ENCODE measurements at places on chromosomes 2 and 18. TPM values are rescaled to one million over a fixed set of nuclear protein-coding genes. Genes with fewer than 3 reads are reported as not detected.

- DNase-seq: no peak
Measured at GRCh38 chr2:162833345-162833744, 5.2 kb downstream of the KCNH7 start.

DNA sequence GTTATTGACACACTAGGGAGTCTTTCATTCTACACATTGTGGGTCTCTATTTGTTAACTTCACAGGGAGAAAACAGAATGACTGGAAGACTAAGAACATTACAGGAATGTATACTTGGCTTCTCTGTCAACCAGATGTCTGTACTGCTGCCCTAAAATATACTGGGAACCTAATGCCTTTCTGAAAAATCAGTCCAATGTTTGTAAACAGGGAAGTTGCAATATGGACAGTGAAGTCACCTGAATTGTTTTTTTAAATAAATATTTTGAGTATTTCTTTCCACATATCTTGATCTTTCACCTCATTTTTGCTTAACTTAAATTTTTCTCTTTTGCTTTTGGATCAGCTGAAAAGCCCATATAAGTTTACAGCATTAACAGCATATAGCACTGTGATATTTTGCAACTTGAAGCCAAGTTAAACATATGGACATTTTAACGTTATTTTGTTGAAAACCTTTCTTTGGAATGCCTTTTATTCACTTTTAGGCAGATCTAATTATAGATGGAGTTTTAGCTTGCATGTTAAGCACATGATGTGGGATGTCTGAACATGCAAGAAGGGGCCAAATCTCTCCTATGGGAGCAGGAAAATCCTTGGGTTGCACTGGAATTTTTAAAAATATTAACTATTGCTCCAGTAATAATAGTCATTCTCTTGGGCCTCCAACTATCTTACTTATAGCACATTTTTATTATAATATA, 137.7 kb upstream of the TWIST2 start:
- DNase-seq: no peak

CCDC150 gene
- total RNA-seq: 10.4 TPM

DNA sequence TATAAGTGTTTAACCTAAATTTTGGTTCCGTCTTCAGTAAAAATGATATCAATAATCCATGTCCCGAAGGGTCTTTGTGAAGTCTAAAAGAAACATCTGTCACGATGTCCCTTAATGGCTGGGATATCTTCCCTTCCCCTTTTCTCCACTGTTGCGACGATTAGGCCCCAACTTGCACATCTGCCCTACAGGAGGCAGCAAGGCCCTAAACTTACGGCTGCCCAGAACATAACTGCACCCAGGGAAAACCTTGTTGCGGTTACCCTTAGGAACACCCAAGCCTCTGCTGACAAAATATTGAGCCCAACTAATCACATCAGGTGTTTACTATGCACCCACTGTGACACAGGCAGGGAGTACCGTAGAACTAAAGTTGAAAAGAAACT, 1.3 kb upstream of the SMAD2 start:
- DNase-seq: peak; percentile 38

NEMP2 gene
- total RNA-seq: 19.5 TPM

DNA sequence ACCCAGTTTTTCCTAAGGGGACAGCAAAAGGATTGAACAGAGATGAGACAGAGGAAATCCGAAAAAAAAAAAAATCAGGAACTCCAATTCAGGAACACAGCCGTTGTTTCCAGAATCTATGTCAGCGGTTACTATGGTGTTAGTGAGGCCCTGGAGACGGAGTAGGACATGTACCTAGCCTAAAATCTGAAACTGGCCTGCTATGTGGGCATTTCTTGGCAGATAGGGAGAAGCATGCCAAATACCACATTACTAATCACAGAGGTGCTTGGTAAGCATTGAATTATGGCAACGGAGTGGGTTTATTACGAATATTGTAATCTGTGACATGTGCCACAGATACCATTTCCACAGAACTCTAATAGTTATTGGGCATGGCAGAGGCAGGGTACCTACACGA, 530.6 kb downstream of the CCDC85A start:
- DNase-seq: no peak

GRCh38 chr18:47389210-47389609, 137.8 kb upstream of the SKOR2 start:
- DNase-seq: no peak

DNA sequence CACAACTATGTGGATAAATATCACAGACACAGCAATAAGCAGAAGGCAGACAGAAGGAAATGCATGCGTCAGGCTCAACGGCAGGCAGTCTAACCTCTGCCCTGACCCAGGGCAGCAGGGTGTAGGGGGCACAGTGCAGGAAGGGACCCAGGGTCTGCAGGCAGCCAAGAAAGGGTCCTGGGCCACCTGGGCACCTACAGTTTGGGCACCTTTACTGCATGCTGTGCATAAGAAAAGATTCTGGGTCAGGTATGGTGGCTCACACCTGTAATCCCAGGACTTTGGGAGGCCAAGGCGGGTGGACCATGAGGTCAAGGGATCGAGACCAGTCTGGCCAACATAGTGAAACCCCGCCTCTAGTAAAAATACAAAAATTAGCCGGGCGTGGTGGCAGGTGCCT, 17.7 kb downstream of the PASK start:
- no peak for DNase-seq

GRCh38 chr18:832085-832681, 20.1 kb upstream of the YES1 start:
- DNase-seq: peak; percentile 49

DNA sequence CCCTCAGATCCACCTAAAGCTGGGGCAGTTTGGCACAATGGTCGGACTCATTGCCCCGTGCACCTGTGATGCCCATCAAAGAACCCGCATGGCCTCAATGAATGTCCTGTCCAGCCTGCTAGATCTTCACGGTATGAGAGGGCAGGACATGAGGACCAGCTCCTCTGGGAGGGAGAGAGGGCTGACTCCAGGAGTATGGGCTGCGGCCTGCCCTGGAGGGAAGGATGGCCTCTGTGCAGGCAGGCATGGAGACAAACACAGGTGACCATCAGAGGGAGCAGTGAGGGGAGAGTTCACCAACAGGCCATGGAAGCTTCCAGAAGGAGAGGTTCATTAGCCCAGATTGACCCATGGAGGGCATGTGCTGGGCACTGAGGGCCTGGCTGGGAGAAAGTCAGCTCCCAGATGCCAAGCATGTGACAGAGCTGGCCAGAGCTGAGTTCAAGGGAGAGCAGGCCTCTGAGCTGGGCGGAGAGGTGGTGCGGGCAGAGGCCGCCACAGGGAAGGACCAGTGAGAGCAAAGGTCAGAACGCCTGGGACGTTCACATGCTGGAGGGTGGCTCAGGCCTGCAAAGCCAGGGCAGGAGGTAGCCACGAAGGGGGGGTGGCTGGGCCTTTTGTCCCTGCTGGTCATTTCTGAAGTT, 36.2 kb downstream of the HJURP start:
- DNase-seq: no peak

GRCh38 chr2:83186105-83186760, 1272.8 kb downstream of the SUCLG1 start:
- DNase-seq: no peak

DNA sequence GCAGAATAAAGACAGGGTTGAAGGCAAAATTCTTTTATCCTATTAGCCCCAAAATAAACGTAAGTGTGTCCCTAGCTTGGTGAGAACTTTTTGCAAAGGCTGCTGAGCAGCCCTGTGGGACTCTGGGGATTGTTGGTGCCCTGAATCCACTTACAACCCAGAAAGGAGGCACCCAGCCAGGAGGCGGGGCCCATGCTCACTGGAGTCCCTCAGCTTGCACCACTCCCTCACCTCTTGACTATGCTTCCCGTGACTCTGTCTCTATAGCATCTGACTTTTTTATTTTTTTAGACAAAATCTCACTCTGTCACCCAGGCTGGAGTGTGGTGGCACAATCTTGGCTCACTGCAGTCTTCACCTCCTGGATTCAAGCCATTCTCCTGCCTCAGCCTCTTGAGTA, 15.8 kb upstream of the COL6A3 start:
- DNase-seq: peak; percentile 61

DNA sequence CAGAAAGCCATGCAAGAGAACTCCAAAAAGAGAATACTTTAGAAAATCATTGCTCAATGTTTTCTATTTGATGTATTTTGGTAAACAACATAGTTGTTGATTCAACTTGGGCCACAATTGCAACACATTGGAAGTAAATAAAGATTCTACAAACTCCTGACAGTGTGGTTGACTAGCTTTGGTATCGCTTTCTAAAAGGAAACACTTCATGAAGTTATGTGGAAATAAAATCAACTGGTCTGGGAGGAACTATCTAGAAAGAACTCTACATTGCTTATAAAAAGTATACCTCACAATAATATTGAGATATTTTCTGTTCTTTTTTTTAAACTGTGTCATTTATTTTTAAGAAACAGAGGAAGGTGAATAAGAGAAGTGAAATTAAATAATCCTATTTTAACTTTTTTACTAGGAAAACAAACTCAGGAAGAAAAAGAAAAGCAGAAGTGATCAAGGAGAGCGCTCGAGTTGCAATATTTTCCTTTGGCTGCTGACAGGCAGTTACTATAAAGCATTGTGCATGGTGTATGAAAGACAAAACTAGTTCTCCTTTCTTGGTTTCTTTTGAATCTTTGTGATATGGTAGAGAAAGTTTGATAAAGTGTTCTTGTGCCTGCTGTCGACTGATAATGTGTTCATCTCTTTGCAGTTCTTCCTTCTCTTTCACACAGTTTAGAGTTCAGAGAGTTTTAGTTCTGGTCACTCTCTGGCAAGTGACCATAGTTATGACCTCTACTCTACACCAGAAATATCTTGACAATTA, 3.0 kb downstream of the DHRS9 start:
- no peak for DNase-seq

SPATA3 gene
- total RNA-seq: 0.59 TPM

TLX2 gene
- not detected for total RNA-seq

VIL1 gene
- total RNA-seq: not detected

FAM237A gene
- not detected for total RNA-seq

LRATD1 gene
- not detected for total RNA-seq

ANO7 gene
- 5.1 TPM for total RNA-seq

DNA sequence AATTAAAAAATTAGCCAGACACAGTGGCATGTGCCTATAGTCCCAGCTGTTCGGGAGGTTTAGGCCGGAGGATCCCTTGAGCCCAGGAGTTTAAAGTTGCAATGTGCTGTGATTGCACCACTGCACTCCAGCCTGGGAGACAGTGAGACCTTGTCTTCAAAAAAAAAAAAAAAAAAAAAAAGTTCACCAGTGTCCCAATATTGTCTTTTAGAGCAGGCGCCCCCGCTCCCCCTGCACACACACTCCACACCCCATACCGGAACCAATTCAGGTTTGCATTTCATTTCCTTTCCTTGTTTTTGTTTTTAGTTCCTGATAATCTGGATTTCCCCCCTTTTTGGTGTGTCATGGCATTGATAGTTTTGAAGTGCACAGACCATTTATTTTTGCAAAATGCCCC, 10.4 kb downstream of the TMEM87B start:
- DNase-seq: no peak

MPPE1 gene
- total RNA-seq: 22.4 TPM

GRCh38 chr2:53021828-53022227, 745.8 kb upstream of the CHAC2 start:
- no peak for DNase-seq

DNA sequence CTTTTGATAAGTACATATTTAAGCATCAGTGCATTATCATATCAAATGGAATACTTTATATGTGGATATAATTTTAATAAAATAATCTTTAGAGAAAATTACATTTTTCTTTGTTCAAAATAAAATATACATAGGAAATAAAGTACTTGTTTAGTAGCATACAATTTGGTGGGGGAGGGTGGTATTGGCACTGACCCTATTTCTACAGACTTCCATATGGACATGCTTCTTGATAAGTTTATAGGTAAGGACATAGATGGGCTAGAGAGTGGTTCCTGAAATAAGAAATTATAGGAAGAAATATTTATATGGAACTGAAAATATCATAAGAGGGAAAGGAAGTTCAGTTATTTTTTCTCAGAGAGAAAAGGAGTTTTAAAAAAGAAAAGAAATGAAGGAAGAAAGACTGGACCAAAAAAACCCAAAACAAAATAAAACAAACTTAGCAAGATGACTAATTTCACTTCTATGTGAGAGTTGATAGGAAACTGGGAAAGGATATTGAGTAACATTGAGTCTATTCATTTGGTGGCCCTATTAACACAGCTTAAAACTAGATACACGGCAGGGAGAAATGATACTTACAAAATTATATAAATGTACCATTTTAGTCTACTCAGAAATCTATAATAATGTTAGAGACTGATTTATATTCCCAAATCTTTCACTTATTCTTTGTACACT, 505.9 kb downstream of the ERBB4 start:
- DNase-seq: no peak

NEB gene
- total RNA-seq: 0.34 TPM

DNA sequence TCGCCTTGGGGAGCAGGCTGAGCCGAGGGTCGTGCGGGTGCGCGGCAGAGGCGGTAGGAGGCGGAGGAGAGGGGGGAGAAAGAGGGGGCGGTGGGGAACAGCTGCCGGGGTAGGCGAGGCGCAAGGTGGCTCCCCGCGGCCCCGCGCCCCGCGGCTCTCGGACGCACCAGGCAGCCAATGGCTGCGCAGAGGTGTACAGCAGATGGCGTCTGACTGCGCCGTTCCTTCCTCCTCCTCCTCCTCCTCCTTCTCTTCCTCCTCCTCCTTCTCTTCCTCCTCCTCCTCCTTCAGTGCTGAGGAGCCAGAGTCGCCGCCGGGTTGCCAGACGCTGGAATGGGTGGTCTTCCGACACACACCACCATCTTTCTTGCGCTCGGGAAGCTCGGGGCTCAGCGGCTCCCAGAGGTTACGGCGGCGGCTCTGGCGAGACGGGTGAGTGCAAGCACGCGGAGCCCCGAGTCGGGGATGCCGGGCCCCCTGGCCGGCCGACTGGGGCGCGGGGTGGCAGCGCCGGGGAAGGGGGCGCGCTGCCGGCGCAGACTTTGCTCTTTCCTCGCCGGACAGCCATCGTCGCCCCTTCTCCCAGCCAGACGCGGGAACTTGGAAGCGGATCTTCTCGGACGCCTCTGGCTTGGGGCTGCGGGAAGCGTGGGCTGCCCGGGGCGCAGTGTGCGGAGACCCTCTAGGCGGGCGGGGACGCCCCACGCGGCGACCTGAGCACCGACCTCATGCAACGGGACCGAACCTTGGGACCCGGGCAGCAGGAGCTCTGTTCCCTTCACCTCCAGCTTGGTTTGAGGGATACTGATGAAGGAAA, at the start of gene THSD7B:
Gene THSD7B, plus strand, starts transcription at position 290 of the 817 bp plus-strand sequence. CDS start 116,634 bp downstream, outside the sequence.
- DNase-seq: no peak

GRCh38 chr2:231395188-231396057, at the start of gene B3GNT7:
B3GNT7 (plus strand) TSS chr2:231395710; CDS start chr2:231395804, 94 bp downstream.
- no peak for DNase-seq

DNA sequence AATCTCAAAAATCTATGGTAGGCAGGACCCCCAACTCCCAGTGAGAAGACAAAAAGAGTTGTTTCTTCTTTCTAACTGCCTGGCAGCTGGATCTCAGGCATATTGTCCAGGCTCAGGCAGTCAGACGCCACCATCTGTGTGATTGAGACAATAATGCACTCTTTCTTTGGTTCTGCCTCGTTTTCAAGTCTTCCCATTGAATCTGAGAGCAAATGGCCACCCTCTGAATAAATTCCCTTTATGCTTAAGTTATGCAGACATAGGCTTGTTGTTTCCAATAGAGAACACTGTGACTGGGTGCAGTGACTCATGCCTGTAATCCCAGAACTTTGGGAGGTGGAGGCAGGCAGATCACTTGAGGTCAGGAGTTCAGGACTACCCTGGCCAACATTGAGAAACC, 15.3 kb upstream of the CD207 start:
- no peak for DNase-seq

- DNase-seq: no peak
Measured at GRCh38 chr2:2921011-2921720, 456.5 kb downstream of the EIPR1 start.

KCNG2 gene
- total RNA-seq: not detected

Data from activated CD8-positive, alpha-beta T cell treated with anti-CD3 and anti-CD28 coated beads for 36 hours (primary cell).